ENCODE measurements at places on chromosomes 6 and 20. TPM values are rescaled to one million over a fixed set of nuclear protein-coding genes. Genes with fewer than 3 reads are reported as not detected.
A peak's percentile ranks its signal among the peaks of the same experiment; 100 is the strongest.

The ZNF391 gene
- total RNA-seq = 2.6 TPM

DNA sequence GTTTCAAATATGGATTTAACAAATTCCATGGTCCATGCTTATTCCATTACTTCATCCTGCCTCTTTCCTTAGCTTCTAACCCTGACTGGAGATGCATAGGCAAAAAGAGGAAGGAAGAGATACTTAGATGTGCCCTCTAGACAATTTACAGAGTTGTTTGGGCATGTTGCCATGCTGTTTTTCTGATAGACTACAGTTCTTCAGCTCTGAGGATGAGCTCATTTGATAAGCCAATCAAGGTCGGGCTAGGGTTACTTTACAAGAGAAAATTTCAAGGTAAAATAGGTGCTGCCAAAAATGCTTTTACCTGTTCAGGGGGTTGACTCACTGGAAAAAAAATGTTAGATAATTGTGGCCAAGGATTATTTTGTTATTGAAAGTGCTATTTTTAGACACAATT is 5.9 kb downstream of the HCRTR2 start:
- no peaks in the 10 kb centered on the region for H3K4me1 ChIP-seq
- H3K36me3 ChIP-seq = no peaks in the 10 kb centered on the region
- H3K4me3 ChIP-seq = no peak overlapping the region
- no peaks in the 10 kb centered on the region for H3K27me3 ChIP-seq

The FGD2 gene
- total RNA-seq = 33.9 TPM

DNA sequence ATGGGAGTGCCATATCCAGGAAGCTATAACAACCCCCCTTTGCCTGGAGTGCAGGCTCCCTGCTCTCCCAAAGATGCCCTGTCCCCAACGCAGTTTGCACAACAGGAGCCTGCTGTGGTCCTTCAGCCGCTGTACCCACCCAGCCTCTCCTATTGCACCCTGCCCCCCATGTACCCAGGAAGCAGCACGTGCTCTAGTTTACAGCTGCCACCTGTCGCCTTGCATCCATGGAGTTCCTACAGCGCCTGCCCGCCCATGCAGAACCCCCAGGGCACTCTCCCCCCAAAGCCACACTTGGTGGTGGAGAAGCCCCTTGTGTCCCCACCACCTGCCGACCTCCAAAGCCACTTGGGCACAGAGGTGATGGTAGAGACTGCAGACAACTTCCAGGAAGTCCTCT is 56.7 kb upstream of the TMEM181 start:
- no peaks in the 10 kb centered on the region for H3K4me1 ChIP-seq
- no peaks in the 10 kb centered on the region for H3K27me3 ChIP-seq
- no peak overlapping the region for H3K4me3 ChIP-seq
- H3K27ac ChIP-seq = no peak overlapping the region
- H3K36me3 ChIP-seq = peaks cover 7% of the 10 kb centered on the region

DNA sequence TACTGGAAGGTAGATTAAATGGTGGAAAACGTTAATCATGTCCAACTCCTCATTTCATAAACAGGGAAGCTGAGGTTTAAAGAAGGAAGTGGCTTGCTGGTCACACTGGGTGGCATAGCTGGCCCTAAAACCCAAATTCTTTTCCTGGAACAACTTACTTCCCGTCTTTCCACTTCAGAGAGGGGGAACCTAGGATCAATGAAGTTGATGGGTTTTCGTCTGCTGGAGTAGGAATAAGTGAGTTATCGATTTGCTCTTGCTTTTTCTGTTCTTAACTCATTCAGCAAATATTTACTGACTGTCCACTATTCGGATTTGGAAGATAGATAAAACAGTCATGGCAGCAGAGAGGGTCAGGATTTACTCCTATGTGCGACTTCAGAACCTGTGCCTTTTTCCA is 1.2 kb upstream of the SYS1 start:
- no peak overlapping the region for H3K27ac ChIP-seq
- no peaks in the 10 kb centered on the region for H3K4me1 ChIP-seq
- H3K36me3 ChIP-seq = peaks cover 4% of the 10 kb centered on the region
- H3K4me3 ChIP-seq = no peak overlapping the region
- no peaks in the 10 kb centered on the region for H3K27me3 ChIP-seq

DNA sequence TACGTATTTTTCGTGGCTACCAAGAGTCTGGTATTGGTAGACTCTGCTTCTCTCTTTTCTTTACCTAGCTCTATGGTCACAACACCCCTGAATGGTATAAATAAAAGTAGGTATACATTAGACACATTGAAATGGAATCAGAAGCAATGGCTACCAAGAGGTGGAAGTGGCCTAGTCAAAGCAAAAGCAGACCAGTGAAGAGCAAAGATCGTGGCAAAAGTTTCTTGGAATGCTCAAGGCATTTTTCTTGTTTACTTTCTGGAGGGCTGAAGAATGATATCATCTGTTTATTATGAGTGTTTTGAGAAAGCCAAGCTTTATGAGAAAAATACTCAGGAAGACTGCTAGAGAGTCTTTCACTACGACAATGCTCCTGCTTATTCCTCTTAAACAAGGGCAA is 28.6 kb upstream of the MOCS1 start:
- peaks cover 2% of the 10 kb centered on the region for H3K27me3 ChIP-seq
- no peak overlapping the region for H3K4me3 ChIP-seq
- no peak for DNase-seq
- H3K27ac ChIP-seq = no peak overlapping the region
- H3K4me1 ChIP-seq = no peaks in the 10 kb centered on the region
- H3K36me3 ChIP-seq = no peaks in the 10 kb centered on the region

DNA sequence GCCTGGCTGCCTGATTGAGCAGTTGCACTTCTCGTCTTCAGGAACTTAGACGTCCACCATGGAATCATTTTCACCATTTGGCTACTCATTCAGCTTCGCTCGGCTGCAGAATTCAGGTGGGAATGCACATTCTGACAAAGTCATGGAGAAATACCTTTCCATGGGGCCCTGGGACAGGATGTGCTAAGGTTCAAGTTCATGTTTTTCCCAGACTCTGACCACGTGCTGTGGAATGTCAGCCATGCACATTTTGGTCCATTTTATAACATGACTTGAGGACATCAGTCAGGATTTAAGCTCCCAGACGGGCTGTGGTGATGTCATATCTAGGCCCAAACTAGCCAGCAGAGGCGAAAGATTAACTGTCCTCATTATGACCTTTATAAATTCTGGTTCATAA is 205.3 kb downstream of the TBXT start:
- DNase-seq = no peak
- H3K36me3 ChIP-seq = no peaks in the 10 kb centered on the region
- H3K4me1 ChIP-seq = no peaks in the 10 kb centered on the region
- no peak overlapping the region for H3K4me3 ChIP-seq
- H3K27ac ChIP-seq = no peak overlapping the region

The PSMB1 gene
- total RNA-seq = 104 TPM

The BANF2 gene
- not detected for total RNA-seq

DNA sequence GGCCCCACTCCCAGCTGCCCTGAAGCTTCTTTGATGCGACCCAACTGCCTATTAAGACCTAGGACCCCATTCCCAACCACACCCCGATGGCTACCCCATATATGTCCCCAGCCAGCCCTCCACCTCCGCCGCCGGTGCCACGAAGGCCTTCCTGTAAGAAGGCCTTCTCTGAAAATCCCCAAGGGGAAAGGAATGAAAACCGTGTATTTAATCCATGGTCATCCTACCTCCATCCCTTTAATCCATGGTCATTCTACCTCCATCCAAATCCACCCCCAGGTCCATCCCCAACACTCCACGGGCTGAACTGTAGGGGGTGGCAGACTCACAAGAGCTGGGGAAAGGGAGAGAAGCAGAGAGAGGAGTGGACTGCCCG is 545 bp upstream of the VSX1 start:
- DNase-seq = no peak
- H3K4me1 ChIP-seq = no peaks in the 10 kb centered on the region
- H3K4me3 ChIP-seq = no peak overlapping the region
- H3K27me3 ChIP-seq = no peaks in the 10 kb centered on the region
- no peaks in the 10 kb centered on the region for H3K36me3 ChIP-seq

The TRIM15 gene
- not detected for total RNA-seq

DNA sequence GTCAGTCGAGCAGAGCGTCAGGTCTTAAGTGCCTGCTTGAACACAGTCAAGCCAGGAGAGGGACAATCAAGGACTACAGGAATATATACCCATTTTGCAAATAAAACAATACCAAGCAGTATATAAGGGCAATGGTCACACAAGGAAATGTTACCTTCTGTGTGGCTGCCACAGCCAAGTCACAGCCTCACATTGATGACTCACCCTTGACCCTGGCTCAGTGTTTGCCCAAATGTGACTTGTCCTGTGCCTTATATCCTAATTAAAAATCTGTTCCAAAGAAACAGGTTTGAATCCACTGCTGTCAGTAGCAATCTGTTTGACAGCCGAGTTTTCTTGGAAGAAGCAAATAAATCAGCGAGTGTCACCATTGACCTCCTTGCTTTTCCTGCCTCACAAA is 34.3 kb downstream of the C6orf89 start:
- H3K4me1 ChIP-seq = peaks cover 14% of the 10 kb centered on the region
- H3K27me3 ChIP-seq = no peaks in the 10 kb centered on the region
- H3K4me3 ChIP-seq = no peak overlapping the region
- no peaks in the 10 kb centered on the region for H3K36me3 ChIP-seq
- no peak overlapping the region for H3K27ac ChIP-seq

- H3K36me3 ChIP-seq = no peaks in the 10 kb centered on the region
- no peaks in the 10 kb centered on the region for H3K4me1 ChIP-seq
- DNase-seq = no peak
- H3K4me3 ChIP-seq = no peak overlapping the region
- H3K27ac ChIP-seq = no peak overlapping the region
These were observed 20.8 kb upstream of the RPS6KA2 start for GRCh38 chr6:166647896-166648295.

DNA sequence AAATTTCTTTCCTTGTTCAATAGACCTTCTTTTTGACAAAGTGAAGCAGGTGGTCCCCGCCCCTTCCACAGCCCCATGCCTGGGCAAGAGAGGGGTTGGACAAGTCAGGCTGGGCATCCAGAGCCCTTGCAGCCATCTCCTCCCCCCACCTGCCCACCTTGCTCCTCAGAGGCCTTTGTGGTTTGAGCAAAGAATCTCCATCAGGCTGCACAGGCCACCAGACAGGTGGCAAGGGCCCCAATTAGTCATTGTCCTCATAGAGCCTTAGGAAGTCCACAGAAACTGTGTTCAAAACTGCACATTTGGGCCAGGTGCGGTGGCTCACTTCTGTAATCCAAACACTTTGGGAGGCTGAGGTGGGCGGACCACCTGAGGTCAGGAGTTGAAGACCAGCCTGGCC is 1.5 kb upstream of the MAPK13 start:
- H3K36me3 ChIP-seq = no peaks in the 10 kb centered on the region
- no peaks in the 10 kb centered on the region for H3K27me3 ChIP-seq
- no peak overlapping the region for H3K27ac ChIP-seq
- no peak overlapping the region for H3K4me3 ChIP-seq
- no peaks in the 10 kb centered on the region for H3K4me1 ChIP-seq

GRCh38 chr20:59945175-59945574 is 5.0 kb downstream of the FAM217B start:
- H3K4me3 ChIP-seq = no peak overlapping the region
- H3K36me3 ChIP-seq = peaks cover 5% of the 10 kb centered on the region
- no peak overlapping the region for H3K27ac ChIP-seq
- H3K27me3 ChIP-seq = no peaks in the 10 kb centered on the region
- no peak for DNase-seq

DNA sequence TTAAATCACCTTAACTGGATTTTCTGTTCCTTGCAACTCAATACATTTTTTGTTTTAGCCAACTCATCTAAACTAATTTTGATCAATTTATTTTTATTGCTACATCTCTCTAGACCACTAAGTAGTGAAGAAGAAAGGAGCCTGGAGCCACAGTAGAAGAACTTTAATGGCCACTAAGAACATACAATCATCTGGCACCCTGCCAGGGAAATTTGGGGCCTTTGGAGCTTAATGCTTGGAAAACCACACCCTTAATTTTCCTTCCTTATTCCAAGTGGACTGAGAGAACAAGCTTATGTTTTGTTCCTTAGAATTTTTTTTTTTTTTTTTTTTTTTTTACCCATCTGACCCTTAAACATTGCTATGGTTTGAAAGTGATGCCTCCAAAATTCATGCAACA is 12.0 kb upstream of the GMDS start:
- H3K36me3 ChIP-seq = no peaks in the 10 kb centered on the region
- no peaks in the 10 kb centered on the region for H3K4me1 ChIP-seq
- no peak overlapping the region for H3K27ac ChIP-seq
- DNase-seq = no peak
- no peaks in the 10 kb centered on the region for H3K27me3 ChIP-seq

GRCh38 chr20:51884561-51884960 is 82.2 kb upstream of the SALL4 start:
- H3K27ac ChIP-seq = no peak overlapping the region
- DNase-seq = no peak
- no peaks in the 10 kb centered on the region for H3K36me3 ChIP-seq
- no peaks in the 10 kb centered on the region for H3K4me1 ChIP-seq
- no peaks in the 10 kb centered on the region for H3K27me3 ChIP-seq

DNA sequence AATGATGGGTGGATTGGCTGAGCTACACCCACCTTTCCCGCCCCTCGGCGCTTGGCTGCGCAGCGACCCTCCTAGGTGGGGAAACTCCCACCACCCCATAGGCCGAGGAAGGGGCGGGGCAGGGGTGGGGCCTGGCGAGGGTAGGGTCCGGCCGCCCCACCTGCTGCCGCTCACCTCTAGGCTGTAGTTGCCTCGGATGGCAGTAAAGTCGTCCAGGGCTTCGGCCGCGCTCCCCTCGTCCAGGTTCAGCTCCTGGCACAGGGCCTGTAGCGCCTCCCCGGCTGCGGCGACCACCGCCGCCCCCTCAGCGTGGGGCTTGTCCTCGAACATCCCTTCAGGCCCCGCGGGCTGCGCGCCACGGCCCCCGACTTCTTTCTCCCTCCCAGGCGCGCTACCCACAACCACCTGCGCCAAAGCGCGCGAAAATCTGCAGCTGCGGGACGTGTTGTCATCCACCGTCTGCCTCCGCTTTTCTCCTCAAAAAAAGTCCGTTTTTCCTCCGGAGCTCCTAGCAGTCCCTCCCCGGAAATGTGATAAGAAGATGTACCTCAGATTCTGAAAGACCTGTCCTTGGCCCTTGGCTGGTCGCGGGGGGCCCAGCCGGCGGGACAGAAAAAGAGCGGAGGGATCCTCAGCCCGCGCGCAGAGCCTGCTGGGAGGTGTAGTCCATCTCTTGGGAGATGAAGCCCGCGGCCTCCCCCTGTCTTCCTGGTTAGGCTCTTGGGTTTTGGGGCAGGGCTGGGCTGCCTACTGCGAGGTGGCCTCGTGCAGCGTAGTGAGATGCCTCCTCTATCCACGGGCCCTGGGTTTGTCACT is at the start of gene RBL1:
Gene RBL1, minus strand, starts transcription at position 399 of the 816 bp plus-strand sequence. Its CDS starts 69 bp downstream, at position 330.
- H3K4me1 ChIP-seq = no peaks in the 10 kb centered on the region
- DNase-seq = peak; percentile 87
- no peak within 1 kb of the TSS for H3K27ac ChIP-seq
- H3K36me3 ChIP-seq = no peaks in the 10 kb centered on the region
- peak within 1 kb of the TSS; percentile 12 for H3K4me3 ChIP-seq

DNA sequence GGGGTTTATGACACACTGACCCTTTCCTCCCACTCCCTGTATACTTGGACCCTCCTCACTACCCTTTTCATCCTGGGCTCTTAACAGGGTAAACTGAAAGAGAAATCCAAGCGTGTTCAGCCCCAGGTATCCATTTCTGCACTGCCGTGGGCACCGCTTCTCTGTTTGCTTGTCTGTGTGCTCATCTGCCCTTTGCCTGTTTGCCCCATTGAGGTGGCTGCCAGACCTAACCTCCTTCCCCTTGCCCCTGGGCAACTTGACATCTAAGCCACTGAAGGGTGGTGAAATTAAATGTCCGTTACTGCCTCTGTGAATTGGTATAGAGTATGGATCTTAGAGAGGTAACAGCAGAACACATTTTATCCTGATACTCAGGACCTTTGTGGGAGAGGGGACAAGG is 38.7 kb downstream of the ACSS2 start:
- no peaks in the 10 kb centered on the region for H3K4me1 ChIP-seq
- DNase-seq = no peak
- no peak overlapping the region for H3K27ac ChIP-seq

GRCh38 chr20:49230021-49230420 is 10.8 kb downstream of the DDX27 start:
- H3K36me3 ChIP-seq = peaks cover 17% of the 10 kb centered on the region
- no peaks in the 10 kb centered on the region for H3K4me1 ChIP-seq
- H3K27ac ChIP-seq = no peak overlapping the region
- H3K4me3 ChIP-seq = no peak overlapping the region
- H3K27me3 ChIP-seq = no peaks in the 10 kb centered on the region

All from aorta (tissue), 5 donors.